Activated T-cell treated with anti-CD3 and anti-CD28 coated beads for 24 hours (primary cell): ENCODE measurements at places on chromosomes 16 and 17.

DNA sequence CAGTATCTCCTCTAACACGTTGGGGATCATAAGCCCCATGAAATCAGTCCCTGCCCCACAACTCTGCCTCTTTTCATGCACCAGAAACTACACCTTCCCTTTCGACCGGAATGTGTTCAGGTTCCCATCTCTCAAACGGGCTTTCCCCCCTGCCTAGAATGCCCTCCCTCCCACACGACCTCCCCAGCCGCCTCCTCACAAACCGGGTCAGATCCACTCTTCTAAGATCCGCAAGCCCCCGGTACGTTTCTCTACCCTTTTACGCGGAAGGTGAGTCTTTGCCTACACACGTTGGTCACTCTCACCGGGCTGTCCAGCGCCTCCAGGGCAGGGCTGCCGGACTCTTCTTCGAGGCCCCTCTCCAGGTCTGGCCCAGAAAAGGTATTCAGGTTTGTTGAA is 708 bp downstream of the DHX33 start:
- DNase-seq: no peak

DNA sequence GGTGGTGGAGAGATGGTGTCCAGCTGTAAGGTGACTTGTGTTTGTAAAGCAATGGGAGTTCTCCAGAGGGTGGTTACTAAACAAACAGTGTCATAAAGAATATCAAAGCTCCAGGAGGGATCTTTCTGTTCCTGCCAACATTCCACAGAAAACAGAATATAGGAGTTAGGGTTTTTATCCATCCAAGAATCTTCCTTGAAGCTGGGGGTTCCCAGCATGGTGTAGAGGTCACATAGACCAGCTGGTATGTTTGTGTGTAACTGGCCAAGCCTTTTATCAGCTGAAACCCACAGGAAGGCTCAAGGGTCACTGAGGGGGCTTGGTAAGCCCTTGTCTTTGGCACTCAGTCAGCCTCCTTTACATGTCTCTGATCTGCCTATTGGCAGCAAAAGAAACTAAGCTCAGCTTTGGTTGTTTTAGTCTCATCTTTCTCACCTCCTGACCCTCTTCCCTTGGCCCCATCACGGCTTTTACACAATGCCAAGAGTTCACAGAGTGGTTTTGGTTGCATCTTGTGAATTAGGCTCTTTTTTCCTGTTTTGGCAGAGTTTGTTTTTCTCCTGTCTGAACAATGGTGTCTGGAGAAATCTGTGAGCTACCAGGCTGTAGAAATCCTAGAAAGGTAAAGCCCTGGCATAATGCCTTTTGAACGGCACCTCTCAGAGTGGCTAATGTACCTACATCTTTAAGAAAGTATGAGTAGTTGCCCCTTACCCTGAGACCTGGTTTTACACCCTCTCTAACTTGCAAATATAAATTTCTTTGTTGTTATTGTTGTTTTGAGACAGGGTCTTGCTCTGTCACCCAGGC is 4.6 kb downstream of the CNTD1 start:
- DNase-seq: no peak

DNA sequence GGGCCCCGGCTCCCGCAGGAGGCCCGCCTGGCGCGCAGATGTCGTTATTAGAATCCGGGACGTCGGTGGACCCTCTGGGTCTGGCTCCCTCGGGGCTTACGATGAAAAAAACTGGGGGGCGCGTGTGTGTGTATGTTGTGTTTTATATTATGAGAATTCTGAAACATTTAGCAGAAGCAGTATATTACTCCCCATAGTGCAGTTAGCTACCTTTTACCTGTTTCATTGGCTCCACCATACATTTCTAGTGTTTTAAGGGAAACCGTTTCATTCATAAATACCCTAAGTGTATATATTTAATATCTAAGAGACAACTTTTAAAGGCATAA is 486 bp upstream of the DNAJA2 start:
- DNase-seq: no peak

DNA sequence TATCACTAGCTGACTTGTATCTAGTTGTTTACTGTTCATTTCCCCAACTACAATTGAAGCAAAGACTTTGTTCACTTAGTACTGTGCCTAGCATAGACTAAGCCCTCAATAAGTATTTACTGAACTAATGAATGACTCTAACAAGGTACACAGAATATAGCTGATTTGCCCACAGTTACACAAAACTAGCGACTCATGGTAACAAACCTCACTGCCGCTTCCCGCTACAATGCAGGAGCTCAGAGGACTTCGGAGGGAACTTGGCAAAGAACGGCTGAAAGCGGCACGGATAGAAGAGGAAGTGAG is 524 bp downstream of the EFTUD2 start:
- no peak for DNase-seq

DNA sequence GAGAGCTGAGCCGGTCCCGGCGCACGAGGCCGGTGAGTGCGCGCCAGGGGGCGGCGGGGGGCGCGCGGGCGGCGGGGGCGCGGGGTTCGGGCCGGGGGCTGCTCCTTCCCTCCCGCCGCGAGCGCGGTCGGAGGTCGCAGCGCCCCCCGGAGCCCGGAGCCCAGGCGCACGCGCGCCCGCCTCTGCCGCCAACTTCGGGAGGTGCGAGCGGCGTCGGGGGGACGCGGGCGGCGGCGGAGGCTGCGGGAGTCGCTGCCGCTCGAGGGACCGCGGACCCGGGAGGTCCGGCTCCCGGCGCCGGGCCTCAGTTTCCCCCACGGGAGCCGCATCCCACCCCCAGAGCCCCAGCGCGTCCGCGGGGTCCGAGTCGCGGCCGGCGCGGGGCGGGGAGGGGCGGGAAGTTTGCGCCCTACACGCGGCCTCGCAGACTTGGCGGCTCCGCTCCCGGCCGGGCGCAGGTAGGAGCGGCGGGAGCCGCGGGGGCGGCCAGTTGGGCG is at the start of gene PRR35:
PRR35 (plus strand) TSS at position 191 of the 497 bp plus-strand sequence. CDS start 2,901 bp downstream, outside the sequence.
- no peak for DNase-seq

- DNase-seq: no peak
Observed at GRCh38 chr17:67151717-67152116, 93.3 kb downstream of the HELZ start.

DNA sequence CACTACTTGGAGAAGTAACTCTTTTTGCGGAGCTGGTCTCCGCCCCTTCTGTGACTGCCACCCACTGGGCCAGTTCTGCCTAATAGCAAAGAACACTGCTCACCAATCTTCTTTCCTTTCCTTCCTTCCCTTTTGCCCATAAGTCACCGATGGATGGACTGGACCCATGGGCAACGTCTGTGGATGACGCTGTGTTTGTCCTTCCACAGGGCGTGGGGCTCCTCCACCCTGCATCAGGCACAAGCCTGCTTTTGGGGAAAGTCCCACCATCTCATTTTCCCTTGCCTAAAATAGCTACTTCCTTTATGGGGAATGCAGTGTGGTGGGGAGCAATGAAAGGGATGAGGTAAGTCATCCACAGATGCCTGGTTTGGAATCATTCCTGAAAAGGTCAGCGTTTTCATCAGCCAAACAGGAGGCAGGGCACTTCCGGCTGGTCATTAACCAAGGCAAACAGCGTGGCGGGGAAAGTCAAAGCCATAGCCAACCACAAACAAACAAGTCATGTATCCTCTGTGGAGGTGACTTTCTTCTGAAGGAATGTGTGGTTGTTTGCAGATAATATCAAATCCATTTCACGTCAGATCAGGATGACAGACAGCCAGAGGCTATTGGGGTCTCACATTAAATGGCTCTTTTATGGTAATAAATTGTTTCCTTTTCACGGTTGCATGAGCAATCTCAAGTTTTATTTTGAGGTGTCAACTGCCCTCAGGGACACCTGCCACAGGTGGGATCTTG is 30.7 kb upstream of the MED9 start:
- no peak for DNase-seq

DNA sequence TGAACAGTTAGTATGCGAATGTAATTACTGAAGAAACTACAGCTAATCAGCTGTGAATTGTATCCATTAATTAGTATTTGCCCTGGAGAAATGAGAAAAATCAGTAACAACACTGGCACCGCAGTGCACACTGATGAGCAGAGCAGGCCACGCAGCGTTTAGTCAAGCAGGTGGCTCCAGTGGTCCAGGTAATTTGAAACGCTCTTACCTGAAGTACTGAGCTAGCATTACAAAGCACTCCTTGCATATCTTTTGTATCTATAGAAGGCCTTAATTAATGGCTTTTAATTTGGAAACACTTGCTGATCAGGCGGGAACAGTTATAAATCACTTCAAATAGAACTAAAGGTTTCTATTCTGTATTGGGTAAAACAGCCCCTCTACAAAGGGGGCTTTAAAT is 76.4 kb downstream of the TOX3 start:
- DNase-seq: no peak

- peak; percentile 91 for DNase-seq
Observed at GRCh38 chr17:30116661-30117551, at the start of gene NSRP1. NSRP1 (plus strand) TSS chr17:30116816; CDS start chr17:30116844, 28 bp downstream.

- no peak for DNase-seq
Observed at GRCh38 chr17:2871205-2871604, 75.0 kb downstream of the RAP1GAP2 start.

- DNase-seq: no peak
Observed at GRCh38 chr16:57889960-57890751, 80.8 kb downstream of the CNGB1 start.

- DNase-seq: no peak
Observed at GRCh38 chr17:63440127-63440769, 5.9 kb downstream of the CYB561 start.

- no peak for DNase-seq
Observed at GRCh38 chr17:49548051-49548505, 27.6 kb upstream of the NXPH3 start.

- DNase-seq: peak; percentile 86
Observed at GRCh38 chr17:3845621-3846436, at the start of gene NCBP3. NCBP3 (minus strand) TSS chr17:3846246; CDS start chr17:3846223, 23 bp downstream.

GRCh38 chr17:48529683-48530009 is 1.2 kb downstream of the HOXB1 start:
- DNase-seq: no peak

GRCh38 chr16:721765-722540 is 1.0 kb downstream of the ANTKMT start:
- DNase-seq: no peak

DNA sequence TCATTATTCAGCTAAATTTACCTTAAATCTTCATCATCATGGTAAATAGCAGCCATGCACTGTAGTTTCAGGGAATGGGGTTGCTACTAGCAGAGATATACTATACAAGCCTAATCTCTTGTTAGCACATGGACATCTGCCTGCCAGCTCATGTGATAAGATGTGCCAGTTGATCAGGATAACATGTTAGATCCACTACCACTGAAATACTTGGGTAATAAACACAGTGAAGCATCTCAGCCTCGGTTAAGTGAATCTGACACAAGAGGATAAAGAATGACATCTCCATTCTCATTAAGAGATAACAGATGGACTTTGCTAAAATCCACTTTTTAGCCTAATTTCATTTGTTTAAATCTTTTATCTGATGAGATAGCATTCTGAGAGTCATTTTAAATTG is 256.1 kb downstream of the CDH8 start:
- DNase-seq: no peak

- no peak for DNase-seq
Observed at GRCh38 chr17:50114849-50115357, 15.1 kb downstream of the SAMD14 start.
